ENCODE measurements at places on chromosomes 2 and 18.

DNA sequence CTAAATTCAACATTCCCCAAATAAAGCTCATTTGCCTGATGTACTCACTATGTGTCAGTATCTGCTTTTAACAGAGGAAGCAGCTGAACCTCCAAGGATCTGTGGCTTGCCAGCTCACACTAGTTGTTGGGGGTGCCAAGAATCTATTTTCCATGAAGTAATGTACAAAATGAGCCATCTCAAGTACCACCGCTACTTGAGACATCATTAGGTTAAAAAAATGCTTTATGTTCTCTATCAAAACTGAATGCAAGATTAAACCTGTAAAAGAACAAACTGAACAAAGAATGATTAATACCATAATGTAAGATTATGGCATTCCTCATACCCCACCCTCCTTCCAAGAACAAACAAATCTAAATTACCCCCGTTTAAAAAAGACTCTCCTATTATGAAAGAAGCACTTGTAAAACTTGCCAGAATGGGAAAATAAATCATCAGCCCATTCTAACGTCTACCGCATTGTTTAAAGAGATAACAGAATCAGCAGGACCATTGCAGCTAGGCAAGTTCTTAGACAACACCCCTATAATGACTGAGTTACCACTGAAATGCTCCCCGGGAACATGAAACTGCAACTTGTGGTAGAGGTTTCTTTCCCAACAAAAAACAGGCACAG, 471.6 kb downstream of the DLGAP1 start:
- no peak for DNase-seq

DNA sequence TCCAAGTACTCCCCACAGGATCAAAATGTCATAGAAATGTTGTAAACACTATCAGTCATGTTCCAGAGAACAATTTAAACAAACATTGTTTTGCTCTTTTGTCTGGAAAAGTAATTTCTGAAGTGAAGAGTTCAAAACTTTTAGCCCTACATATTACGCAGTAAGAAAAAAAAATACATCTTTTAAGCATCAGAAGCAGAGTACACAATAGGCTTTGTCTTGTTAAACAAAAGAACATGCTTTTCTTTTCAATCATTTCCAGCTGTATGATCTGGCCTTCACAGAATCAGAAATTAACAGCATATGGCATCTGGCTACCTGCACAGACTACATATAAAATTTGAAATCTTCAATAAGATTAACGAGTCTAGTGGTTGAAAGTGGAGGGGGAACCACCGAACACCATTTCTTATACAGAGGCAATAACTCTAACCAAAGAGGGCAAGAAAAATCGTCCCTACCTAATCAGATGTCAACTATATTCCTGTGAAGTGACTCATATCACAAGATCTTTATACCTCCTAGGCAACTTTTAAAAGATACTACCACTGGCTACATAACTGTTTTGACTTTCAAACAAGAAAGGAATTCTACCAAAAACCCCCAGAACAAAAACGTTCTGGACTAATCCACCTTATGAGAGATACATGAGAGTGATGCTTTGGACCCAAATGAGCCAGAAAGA, 149.3 kb downstream of the EXOC6B start:
- no peak for DNase-seq

DNA sequence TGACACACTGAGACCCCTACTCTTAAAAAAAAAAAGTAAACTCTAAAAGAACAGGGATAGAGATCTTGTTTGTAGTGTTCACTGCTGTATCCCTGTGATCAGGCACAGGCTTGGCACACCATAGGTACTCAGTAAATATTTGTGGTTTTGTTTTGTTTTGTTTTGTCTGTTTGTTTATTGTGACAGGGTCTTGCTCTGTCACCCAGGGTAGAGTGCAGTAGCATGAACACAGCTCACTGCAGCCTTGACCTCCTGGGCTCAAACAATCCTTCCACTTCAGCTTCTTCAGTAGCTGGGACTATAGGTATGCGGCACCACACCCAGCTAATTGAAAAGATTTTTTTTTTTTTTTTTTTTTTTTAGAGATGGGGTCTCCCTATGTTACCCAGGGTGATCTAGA, 3.4 kb downstream of the FKBP1B start:
- no peak for DNase-seq

DNA sequence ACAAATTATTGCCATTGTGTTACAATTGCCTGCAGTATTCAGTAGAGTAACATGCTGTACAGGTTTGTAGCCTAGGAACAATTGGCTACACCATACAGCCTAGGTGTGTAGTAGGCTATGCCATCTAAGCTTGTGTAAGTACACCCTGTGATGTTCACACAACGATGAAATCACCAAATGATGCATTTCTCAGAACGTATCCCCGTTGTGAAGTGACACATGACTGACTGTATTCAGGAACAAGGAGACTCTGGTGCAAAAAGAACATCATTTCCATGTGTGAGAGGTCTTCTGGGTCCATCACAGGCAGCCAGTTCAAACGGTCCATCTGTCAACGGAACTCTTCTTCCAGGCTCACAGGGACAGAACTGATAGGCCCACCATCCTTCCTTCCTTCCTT, 263.7 kb downstream of the ANAPC1 start:
- no peak for DNase-seq

GRCh38 chr2:237662671-237663093, 35.3 kb downstream of the LRRFIP1 start:
- DNase-seq, result peak; percentile 66

DNA sequence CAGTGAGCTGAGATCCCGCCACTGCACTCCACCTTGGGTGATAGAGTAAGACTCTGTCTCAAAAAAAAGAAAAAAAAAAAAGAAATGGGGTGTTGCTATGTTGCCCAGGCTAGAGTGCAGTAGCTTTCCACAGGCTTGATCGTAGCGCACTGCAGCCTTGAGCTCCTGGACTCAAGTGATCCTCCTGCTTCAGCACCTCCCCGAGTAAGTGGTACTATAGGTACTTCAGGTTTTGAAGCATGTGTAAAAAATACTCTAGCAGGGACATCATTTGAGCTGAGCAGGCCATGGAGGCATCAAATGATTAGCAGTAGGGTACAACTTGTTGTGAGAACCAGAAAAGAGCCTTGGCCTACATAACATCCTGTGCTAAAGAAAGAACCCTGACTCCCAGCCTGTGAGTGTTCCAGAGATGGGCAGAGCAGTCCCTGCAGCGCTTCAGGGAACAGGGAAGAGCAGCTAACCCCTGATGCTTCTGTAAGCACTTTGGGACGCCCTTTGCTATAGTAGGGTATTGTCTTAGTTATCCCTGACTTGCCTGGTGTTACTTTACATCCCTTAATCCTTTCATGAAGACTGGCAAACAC, 119.1 kb downstream of the NEDD4L start:
- no peak for DNase-seq

GRCh38 chr2:20077411-20077940, 26.0 kb upstream of the LAPTM4A start:
- DNase-seq, result no peak

DNA sequence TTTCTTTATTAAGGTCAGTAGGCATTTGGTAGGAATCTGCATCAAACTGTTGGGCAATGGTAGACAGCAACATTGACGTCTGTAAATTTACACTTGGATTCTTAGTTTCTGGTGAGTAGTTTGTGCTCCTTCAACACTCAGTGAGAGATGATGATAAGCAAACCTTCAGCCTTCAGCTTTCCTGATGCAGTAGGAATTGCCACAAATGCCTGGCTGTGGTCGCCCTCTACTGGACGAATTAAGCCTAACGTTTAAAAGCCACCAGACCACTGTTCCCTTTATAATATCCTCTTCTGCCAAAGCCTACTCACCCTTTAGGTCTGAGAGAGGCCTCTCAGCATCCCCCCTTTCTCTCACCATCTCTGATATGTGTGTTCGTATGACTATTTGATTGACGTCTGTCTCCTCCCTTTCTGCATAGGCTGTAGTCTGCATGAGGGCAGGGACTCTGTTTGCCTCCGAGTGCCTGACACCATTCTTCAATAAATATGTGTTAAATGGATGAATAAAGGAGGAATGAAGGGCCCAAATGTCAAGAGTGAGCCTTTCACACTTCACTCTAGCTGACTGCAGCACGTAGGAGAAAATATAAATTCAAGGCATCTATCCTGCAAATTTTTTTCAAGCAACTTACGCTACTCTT, 47.0 kb upstream of the PLEKHM3 start:
- peak; percentile 54 for DNase-seq

- DNase-seq, result no peak
Observed at GRCh38 chr18:25125680-25126079, 226.3 kb downstream of the ZNF521 start.

DNA sequence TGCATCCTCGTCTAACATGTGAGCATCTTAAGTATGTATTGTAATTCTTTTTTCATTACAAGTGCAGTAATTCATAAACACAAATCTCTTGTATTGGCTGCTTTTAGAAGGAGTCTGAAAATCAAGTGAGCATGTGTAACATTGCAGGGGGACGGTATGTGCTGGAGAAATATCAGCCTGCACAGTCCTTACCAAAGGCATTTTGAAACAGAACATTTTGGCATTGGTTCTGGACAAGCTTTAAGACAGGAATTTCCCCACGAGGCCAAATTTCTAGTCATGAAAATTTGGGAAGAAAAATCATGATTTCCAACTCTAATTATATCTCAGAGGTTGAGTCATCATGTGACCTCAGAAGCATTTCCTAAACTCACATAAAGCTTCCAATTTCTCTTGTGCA, 24.7 kb upstream of the NRP2 start:
- DNase-seq, result peak; percentile 12

GRCh38 chr18:52716973-52717372, 377.0 kb downstream of the DCC start:
- DNase-seq, result peak; percentile 8

- DNase-seq, result no peak
Observed at GRCh38 chr2:63514781-63515180, 73.5 kb downstream of the WDPCP start.

- no peak for DNase-seq
Observed at GRCh38 chr2:98063291-98063854, 23.6 kb upstream of the VWA3B start.

Measured in hepatic stellate cell (primary cell).